Thyroid gland (tissue), 4 donors: ENCODE measurements at places on chromosomes 5 and 9. TPM values are rescaled to one million over a fixed set of nuclear protein-coding genes. Genes with fewer than 3 reads are reported as not detected.
A peak's percentile ranks its signal among the peaks of the same experiment; 100 is the strongest.

DNA sequence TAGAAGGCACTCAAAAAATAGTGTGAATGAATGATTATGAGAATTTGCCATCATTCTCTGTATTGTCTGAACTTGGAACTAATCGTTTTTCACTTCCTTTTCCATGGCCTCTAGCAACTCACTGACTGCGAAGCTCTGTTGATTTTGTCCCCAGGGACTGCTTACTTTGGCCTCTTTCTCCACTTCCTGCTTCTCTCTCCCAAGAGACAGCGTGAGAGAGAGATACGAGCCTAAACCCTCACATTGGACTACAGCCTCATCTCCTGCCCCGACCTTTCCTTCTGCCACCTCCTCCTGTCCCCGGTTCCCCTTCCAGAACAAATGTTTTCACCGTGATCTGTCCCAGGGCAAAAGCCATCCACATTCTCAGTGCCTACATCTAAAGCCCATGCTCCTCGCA lies 300.8 kb upstream of the PANK3 start:
- peaks cover 45% of the 10 kb centered on the region for H3K4me1 ChIP-seq
- H3K27ac ChIP-seq: peak overlapping the region; percentile 62
- no peaks in the 10 kb centered on the region for H3K36me3 ChIP-seq
- H3K27me3 ChIP-seq: no peaks in the 10 kb centered on the region
- peak; percentile 40 for DNase-seq
- H3K4me3 ChIP-seq: no peak overlapping the region

DNA sequence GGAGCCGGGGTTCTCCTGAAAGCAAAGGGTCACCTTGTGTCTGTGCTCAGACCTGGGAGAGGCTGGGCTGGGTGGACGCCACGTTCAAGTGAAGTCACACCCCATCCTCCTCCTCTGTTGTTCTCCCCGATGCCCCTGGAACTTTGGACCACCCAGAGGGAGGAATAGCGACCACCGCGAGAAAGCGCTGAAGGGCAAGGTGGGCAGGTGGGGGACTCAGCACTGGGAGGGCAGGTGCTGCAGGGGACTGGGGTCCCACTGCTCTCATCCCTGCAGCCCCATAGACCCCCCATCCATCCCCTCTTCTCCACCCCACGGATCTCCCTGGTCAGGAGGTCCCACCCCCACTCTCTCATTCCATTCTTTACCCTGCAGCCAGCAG lies 48.8 kb upstream of the COL5A1 start:
- no peaks in the 10 kb centered on the region for H3K27me3 ChIP-seq
- H3K4me1 ChIP-seq: no peaks in the 10 kb centered on the region
- no peaks in the 10 kb centered on the region for H3K36me3 ChIP-seq

DNA sequence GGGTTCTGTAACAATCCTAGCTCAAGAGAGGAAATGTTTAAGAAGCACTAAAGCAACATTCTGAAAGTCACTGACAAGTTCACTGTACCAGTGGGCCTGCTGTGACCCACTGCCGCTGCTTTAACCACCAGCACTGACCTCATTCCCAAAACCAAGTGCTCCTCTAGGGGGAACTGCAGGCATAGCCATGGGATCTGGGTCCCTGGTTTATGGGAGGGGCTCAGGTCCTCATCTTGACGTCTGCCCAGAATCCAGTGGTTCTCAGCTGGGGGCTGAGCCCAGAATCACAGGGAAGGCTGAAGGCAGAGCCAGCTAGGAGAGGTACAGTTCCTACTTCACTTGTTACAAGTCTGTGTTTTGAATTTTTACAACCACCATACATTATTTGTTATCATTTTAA lies 36.1 kb upstream of the SLC2A8 start:
- no peaks in the 10 kb centered on the region for H3K36me3 ChIP-seq
- H3K27me3 ChIP-seq: no peaks in the 10 kb centered on the region
- peak; percentile 54 for DNase-seq
- H3K4me1 ChIP-seq: peaks cover 29% of the 10 kb centered on the region
- H3K4me3 ChIP-seq: no peak overlapping the region

DNA sequence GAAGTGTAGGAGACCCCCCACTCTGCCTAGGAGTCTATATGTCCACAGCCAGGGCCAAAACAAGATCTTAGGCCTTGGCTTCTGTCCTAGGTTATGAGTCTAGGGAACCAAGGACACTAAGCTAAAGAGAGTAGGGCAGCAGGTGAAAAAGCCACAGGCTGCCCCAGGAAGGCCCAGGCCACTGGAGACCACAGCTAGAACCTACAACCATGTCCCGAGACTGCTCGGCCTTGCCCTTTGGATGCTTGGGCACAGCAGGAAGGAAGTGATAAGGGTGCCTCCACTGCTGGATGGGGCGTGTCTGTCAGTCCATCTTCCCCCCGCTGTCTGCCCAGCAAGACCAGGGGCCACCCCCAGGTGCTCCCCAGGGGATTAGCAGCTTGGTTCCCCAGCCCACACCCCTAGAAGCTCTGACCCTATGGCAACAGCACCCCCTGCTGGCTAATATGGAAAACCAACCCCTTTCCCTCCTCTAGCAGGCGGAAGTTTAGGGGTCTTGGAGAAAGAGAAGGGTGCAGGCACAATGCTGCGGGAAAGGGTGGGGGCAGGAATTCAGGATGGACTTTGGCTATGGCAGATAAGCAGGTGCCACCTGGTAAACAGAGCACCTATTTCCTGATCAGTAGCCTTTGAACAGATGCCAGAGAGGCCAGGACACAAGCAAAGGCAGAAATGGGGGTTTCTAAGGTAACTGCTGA lies 10.5 kb upstream of the IRF1 start:
- H3K27me3 ChIP-seq: no peaks in the 10 kb centered on the region
- no peaks in the 10 kb centered on the region for H3K36me3 ChIP-seq
- no peak overlapping the region for H3K4me3 ChIP-seq

GRCh38 chr9:122954253-122954691 lies 13.5 kb downstream of the RABGAP1 start:
- H3K36me3 ChIP-seq: no peaks in the 10 kb centered on the region
- peaks cover 72% of the 10 kb centered on the region for H3K4me1 ChIP-seq
- no peak overlapping the region for H3K4me3 ChIP-seq
- no peaks in the 10 kb centered on the region for H3K27me3 ChIP-seq
- no peak for DNase-seq
- peak overlapping the region; percentile 55 for H3K27ac ChIP-seq

GRCh38 chr5:65876496-65876895 lies 49.9 kb upstream of the ERBIN start:
- no peaks in the 10 kb centered on the region for H3K4me1 ChIP-seq
- no peaks in the 10 kb centered on the region for H3K27me3 ChIP-seq
- DNase-seq: no peak
- H3K36me3 ChIP-seq: no peaks in the 10 kb centered on the region

DNA sequence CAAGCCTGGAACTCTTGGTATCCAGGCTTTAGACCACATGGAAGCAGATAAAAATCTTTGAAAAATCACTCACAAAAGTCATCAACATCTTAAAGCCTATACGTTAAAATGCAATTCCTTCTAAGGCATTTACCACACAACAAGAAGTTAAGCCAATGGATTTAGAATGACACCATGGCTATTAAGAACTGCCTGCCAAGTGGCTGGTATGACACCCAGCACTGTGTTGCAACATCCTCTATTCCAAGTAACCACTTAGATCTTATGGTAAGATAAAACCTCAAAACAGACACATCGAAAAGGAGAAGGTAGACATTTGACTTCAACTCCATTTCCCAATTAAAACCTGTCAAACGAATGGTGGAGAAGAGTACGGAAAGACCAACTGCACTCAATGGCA lies 344.2 kb upstream of the SLC30A5 start:
- no peaks in the 10 kb centered on the region for H3K4me1 ChIP-seq
- H3K27ac ChIP-seq: no peak overlapping the region
- H3K36me3 ChIP-seq: no peaks in the 10 kb centered on the region
- no peak overlapping the region for H3K4me3 ChIP-seq
- DNase-seq: no peak
- H3K27me3 ChIP-seq: no peaks in the 10 kb centered on the region

GRCh38 chr5:124056326-124056990 lies 544.5 kb downstream of the CSNK1G3 start:
- no peak overlapping the region for H3K27ac ChIP-seq
- no peaks in the 10 kb centered on the region for H3K36me3 ChIP-seq
- DNase-seq: peak; percentile 20
- H3K4me3 ChIP-seq: no peak overlapping the region

GRCh38 chr5:69432412-69433206 lies 17.7 kb downstream of the MARVELD2 start:
- H3K27me3 ChIP-seq: no peaks in the 10 kb centered on the region
- peaks cover 6% of the 10 kb centered on the region for H3K4me1 ChIP-seq
- peaks cover 28% of the 10 kb centered on the region for H3K36me3 ChIP-seq
- H3K4me3 ChIP-seq: no peak overlapping the region

DNA sequence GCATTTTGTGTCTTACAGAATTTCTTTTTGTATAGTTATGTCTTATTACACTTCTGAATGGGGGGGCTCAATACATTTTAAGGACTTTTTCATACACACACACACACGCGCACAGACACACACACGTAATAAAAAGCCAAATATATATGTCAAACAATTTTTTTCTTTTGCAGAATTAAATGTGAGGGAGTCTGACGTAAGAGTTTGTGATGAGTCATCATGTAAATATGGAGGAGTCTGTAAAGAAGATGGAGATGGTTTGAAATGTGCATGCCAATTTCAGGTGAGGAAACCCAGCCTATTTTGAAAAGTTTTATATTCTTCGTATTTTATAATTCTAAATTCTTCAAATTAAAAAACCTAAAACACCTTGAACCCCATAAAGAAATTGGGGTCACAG lies 25.6 kb downstream of the TMEFF1 start:
- no peak for DNase-seq
- no peaks in the 10 kb centered on the region for H3K36me3 ChIP-seq
- H3K4me3 ChIP-seq: no peak overlapping the region
- H3K27me3 ChIP-seq: no peaks in the 10 kb centered on the region
- H3K4me1 ChIP-seq: no peaks in the 10 kb centered on the region

DNA sequence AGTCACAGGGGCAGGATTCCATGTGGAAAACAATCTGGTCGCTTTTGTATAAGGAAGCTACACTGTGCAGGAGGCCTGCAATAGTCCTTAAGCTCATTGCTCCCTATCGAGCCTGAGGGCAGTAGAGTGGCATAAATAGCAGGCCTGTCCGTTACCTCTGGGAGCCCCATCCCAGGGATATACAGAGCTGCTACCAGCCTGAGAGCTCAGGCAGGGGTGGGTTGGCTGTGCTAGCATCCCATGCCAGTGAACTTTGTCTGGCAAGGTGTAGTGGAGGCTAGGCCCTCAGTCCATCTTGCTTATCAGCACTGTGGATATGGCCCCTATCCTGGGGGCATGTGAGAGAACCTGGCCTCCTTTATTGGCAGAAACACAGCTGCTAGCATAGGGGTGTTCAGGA lies 47.7 kb downstream of the SLCO6A1 start:
- no peak overlapping the region for H3K27ac ChIP-seq
- DNase-seq: no peak
- no peaks in the 10 kb centered on the region for H3K36me3 ChIP-seq
- H3K4me3 ChIP-seq: no peak overlapping the region
- H3K4me1 ChIP-seq: no peaks in the 10 kb centered on the region

- H3K4me1 ChIP-seq: no peaks in the 10 kb centered on the region
- H3K27me3 ChIP-seq: no peaks in the 10 kb centered on the region
- no peak for DNase-seq
- H3K27ac ChIP-seq: no peak overlapping the region
- H3K4me3 ChIP-seq: no peak overlapping the region
Observed at GRCh38 chr9:120555839-120556238, 24.1 kb downstream of the CDK5RAP2 start.

- no peaks in the 10 kb centered on the region for H3K36me3 ChIP-seq
- H3K4me3 ChIP-seq: no peak overlapping the region
- H3K27ac ChIP-seq: peak overlapping the region; percentile 73
- peaks cover 20% of the 10 kb centered on the region for H3K4me1 ChIP-seq
- no peaks in the 10 kb centered on the region for H3K27me3 ChIP-seq
Observed at GRCh38 chr5:43274435-43275114, 38.6 kb downstream of the HMGCS1 start.

DNA sequence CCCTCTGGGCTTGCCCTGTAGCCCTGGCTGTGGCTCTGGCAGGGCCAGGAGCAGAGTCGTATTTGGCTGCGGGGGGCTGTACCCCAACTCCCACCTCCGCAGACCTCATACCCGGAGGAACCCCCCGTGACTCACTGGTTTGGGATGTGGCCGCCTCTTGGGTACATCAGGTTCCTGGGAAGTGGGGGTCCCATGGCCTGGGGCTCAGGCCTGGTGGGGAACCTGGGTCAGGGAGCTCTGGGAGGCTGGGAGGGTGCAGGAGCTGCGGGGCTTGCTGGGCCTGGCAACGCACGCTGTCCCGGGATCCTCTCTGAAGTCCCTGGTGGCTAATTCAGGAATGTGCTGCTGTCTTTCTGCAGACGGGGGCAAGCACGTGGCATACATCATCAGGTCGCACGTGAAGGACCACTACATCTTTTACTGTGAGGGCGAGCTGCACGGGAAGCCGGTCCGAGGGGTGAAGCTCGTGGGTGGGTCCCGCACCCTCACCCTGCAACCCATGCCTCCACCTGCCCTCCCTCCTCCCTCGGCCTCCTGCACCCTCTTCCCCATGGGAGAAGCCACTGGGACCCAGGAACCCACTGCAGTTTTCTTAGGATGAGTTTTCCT lies 2.4 kb downstream of the LCN1 start:
- no peak overlapping the region for H3K4me3 ChIP-seq
- H3K27ac ChIP-seq: no peak overlapping the region
- no peaks in the 10 kb centered on the region for H3K27me3 ChIP-seq
- H3K4me1 ChIP-seq: no peaks in the 10 kb centered on the region

GRCh38 chr9:84139296-84140070 lies 158.9 kb downstream of the RMI1 start:
- peak overlapping the region; percentile 73 for H3K27ac ChIP-seq
- peak; percentile 77 for DNase-seq
- no peaks in the 10 kb centered on the region for H3K27me3 ChIP-seq
- peaks cover 12% of the 10 kb centered on the region for H3K4me1 ChIP-seq
- H3K36me3 ChIP-seq: no peaks in the 10 kb centered on the region

GRCh38 chr5:7169240-7169878 lies 226.6 kb upstream of the ADCY2 start:
- no peak overlapping the region for H3K27ac ChIP-seq
- H3K4me3 ChIP-seq: no peak overlapping the region
- H3K36me3 ChIP-seq: no peaks in the 10 kb centered on the region

DNA sequence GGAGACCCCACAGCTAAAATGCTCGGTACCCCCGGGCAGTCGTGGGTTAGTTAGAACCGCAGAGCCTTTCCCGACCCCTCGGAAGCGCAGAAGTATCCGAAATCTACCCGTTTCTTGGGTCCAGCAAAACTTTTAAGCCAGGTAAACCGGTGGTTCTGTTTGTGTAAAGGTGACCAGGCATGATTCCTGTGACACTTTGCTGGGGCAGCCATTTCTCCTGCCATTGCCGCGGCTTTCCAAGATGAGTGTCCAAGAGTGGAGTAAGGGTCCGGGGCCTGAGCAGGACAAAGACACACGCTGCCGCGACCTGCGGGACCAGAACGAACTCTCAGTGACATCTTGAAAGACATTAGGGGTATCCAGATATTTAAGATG lies 655 bp downstream of the MARVELD2 start:
- peak; percentile 56 for DNase-seq
- H3K4me3 ChIP-seq: peak overlapping the region; percentile 35
- peaks cover 14% of the 10 kb centered on the region for H3K36me3 ChIP-seq
- H3K4me1 ChIP-seq: peaks cover 11% of the 10 kb centered on the region
- no peaks in the 10 kb centered on the region for H3K27me3 ChIP-seq

ENTPD2 gene
- not detected for total RNA-seq

GABRA1 gene
- not detected for total RNA-seq

ABO gene
- total RNA-seq: 32.6 TPM

SLC4A9 gene
- 0.45 TPM for total RNA-seq

COL15A1 gene
- total RNA-seq: 14.7 TPM

EGFL7 gene
- total RNA-seq: 92.0 TPM

SLC31A2 gene
- total RNA-seq: 12.4 TPM

DEPDC1B gene
- total RNA-seq: 1.3 TPM

CEL gene
- total RNA-seq: 0.33 TPM
